Stimulated activated CD8-positive, alpha-beta memory T cell treated with anti-CD3 and anti-CD28 coated beads, Interleukin-4, amount 100 ng/mL, for 1 hour (primary cell): ENCODE measurements at places on chromosomes 6 and 20.

- no peak for DNase-seq
These were observed 151.8 kb upstream of the PRND start for GRCh38 chr20:4569865-4570264.

GRCh38 chr20:47676219-47676721, 109.0 kb downstream of the SULF2 start:
- no peak for DNase-seq

DNA sequence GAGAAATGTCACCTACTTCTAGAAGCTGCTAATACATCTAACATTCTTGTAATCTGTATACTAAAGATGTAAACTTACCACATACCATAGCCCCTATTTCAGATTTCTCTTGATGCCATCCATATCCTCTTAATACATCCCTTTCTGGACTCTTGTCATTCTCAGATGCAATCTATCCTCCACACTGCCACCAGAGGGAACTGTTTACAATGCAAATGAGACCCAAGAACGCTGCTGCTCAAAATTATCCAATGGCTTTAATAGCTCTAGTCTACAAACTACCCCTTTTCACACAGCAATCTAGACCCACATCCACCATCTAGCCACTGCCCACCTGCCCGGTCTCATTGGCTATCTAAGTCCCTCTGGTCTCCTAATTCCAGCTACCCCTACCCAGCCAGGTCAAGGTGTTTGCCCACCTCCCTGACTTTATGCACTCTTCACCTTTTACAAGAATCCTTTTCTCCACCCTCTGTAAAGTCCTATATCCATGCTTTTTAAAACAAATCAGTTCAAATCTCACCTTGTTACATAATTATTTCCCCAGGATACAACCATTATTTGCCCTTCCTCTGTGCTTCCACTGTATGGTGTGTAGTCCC, 14.8 kb downstream of the FAXC start:
- no peak for DNase-seq

DNA sequence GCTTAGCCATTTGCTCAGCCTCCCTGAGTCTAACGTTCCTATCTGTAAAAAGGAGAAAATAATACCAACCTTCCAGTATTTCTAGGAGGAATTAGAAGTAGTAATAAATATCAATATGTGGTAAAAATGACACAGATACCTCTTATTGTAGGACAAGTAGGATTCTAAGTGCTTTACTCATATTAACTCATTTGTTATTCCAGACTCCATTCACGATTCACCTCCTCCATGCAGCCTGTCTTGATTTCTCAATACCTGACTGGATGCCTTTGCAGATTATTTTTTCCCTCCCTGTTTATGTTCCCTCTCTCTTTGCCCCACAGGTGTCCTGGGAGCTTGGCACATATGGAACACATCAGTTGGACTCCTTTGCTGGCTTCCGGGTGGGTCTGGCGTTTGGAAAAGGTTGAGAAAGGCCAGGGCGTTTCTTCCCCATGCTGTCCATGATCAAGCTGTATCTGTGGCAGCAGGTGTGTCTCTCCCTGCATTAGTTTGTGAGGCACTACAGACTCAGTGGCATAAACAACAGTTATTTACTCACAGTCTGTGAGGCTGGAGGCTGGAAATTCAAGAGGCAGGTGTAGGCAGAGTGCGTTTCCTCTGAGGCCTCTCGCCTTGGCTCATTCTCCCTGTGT, 10.7 kb upstream of the DUSP22 start:
- no peak for DNase-seq

DNA sequence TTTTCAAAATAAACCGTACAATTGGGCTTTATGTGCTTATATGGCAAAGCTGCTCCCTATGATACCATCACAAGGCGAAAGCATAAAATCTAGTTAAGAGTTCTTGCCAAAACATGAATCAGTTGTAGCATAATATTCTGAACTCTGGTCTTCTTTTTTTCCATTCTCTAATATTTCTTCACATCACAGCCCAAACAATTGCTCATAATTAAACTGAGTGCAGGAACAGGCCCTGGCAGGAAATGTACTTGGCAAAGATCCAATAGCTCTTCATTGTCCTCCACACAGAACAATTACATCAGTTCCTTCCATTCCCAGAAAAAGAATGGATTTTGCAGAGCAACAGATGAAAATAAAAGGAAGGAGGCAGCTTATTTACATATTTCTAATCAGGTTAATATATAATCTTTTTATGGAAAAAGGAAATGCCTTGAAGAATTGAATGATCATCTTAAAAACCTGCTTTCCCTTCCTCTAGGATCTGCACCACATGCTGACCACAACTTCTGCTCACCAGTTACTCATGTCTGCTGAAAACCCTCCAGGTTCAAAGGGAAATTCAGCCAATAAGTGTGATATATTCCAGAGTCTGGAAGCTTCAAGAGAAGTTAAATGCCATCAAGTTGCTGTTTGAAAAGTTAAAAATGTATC, 123.3 kb upstream of the COL21A1 start:
- no peak for DNase-seq

GRCh38 chr6:80437221-80437620, 330.8 kb downstream of the BCKDHB start:
- DNase-seq: no peak

- no peak for DNase-seq
These were observed 75.6 kb upstream of the RNF24 start for GRCh38 chr20:4090756-4091489.

DNA sequence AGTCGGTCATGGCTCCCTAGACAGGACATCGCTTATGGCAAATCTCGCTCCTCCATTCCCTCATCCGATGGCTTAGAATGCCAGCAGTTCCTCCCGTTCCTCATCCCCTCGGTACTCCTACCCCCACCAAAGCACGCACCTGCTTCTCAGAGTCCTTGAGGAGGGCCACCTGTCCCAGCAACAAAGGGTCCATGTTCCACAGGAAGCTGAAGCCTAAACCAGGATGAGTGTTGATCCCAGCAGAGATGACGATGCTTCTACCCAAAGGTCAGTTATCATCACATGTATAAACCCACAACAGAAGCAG, 111.2 kb downstream of the THBS2 start:
- DNase-seq: no peak

DNA sequence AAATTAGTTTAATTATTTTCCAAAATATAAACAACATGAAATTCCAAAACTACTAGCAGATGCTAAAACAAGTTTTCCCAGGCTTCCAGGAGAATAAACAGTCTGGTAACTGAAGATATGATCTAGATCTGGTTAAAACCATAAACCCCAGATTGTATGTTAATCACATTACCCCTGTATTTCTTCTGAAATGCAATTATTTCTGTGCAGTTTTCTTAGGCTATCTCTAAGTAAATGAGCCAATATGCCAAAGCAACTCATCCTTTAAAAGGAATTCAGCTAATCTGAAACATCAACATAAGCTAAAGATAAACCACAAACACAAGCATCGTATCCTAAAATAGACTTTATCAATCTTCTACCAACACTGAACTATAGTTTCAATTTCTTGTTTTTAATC, 44.6 kb upstream of the SENP6 start:
- DNase-seq: no peak

- no peak for DNase-seq
These were observed 2.5 kb upstream of the BPIFA1 start for GRCh38 chr20:33233129-33233774.

GRCh38 chr6:20481281-20481680, 53.0 kb upstream of the CDKAL1 start:
- DNase-seq: no peak

DNA sequence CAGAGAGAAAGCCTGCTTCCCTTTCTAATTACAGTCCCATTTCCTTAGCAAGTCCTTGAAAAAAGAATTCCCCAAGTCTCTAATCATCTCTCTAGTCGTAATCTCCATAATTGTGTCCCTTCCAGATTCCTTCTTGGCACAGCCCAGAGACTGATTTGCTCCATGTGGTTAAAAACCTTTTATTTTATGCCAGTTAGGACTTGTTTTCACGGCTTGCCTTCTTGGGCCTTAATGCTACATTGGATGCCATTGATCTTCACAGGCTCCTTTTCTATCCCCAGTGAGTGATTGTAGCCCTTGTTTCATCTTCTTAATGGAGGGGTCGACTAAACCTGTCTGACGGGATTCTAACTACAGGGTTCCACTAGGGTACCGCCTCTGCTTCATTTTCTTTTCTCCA, 650.6 kb upstream of the ARID1B start:
- DNase-seq: no peak

DNA sequence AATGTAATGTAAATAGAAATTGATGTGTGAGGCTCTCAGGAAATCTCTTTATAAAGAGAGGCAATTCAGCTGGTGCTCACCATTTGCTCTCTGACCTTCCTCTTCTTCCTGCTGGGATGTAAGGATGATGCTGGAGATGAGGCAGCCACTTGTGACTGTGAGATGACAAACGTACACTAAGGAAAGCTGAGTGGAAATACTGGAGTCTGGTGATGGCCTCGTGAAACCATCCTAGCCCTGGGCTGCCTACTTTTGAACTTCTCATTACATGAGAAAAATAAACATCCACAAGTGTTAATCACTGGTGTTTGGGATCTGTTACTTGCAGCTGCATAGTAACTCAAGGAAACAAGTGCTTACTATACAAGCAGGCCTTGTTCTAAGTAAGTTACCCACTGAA, 114.9 kb upstream of the NHSL1 start:
- no peak for DNase-seq

DNA sequence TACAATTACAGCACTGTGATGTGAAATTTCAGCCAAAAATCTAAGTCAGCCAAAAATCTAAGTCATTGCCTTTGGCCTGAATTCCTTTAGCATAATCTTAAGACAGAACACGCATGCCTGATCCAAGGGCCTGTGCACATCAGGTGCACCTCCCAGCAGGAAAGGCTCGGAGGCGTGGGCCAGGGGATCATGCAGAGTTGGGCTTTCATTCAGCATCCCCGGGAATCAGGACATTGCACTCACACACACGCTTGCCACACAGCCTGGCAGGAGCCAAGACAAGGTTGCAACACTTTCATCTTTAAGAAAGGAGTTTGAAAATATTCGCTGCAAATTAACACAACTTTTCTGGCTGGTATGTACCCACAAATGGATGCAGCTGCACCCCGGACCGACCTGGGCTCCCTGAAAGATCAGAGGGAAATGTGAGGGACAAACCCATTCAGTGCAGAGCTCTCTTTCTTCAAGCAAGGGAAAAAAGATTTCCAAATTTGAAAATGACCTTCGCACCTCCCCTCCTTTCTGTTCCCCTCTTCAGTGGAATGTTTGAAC, 48.8 kb downstream of the ERMARD start:
- DNase-seq: no peak

- no peak for DNase-seq
These were observed 33.7 kb upstream of the SUMO4 start for GRCh38 chr6:149366267-149366921.

DNA sequence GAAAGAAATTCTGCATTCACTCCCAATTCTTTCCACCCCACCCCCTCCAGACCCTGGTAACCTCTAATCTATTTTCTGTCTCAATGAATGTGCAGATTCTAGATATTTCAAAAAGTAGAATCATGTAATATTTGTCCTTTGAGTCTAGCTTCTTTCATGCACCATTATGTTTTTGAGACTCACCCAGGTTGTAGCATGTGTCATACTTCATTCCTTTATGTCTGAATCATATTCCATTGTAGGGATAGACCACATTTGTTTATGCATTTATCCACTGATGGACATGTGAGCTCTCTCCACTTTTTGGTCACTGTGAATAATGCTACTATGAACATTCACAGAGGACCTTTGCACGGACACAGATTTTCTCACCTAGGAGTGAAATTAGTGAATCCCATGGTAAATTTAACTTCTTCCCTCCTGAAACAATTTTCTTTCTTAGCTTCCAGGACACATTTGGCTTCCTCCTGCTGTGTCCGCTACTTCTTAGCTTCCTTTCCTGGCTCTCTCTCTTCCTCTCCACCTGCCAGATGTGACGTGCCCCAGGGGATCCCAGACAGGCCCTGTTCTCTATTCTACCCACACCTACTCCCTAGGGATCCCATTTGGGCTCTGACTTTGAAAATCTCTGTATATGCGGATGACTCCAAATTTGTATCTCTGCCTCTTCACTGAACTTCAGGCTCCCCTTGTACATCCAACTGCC, 24.1 kb upstream of the ARFGEF2 start:
- DNase-seq: no peak

GRCh38 chr6:116556814-116557415, 3.4 kb downstream of the CALHM4 start:
- DNase-seq: no peak

DNA sequence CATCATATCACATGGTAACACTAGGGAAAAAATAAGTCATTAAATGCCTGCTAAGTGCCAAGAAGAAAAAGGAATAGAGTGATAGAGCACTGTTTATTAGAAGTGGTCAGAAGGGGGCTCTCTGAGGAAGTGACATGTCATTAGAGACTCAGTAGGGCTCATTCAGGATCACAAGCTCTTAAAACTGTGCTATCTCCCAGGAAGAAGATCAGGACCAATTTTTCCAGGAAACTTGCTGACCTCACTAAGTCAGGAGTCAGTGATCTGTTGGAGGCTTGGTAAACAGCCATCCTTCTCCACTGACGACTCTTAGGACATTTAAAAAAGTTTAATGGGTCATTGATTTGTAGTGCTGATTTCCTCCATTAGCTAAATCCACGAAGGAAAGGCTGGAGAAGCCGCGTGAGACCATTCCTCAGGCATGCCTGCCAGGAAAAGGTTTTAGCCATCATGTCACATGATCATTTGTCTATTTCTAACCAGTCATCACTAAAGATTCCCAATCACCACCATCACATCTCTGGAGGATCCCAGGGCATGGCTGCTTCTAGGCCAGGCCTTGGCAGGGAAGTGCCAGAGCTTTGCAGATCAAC, 5.9 kb upstream of the PTPN1 start:
- no peak for DNase-seq

GRCh38 chr6:121838842-121839241, 403.4 kb downstream of the GJA1 start:
- DNase-seq: no peak

DNA sequence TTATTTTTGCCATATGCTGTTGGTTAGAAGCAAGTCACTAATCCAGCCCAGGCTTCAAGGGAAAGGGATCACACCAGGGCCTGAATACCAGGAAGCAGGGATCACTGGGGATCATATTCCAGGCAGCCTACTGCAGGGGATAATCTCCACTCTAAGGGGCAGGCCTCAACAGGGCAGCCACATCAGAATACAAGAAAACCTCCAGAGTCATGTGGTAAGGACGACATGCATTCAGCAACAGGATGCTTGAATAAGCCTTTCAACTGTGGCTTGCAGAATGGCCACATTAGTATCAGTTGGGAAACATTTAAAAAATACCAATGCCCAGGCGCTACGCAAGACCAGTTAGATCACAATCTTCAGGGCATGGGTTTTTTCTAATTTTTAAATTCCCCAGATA, 109.1 kb downstream of the LY86 start:
- no peak for DNase-seq

- DNase-seq: no peak
These were observed 91.2 kb upstream of the SIRPA start for GRCh38 chr20:1803932-1804501.

GRCh38 chr20:20740541-20740940, 28.1 kb upstream of the RALGAPA2 start:
- DNase-seq: no peak

GRCh38 chr6:138101946-138102731, 5.1 kb downstream of the PERP start:
- no peak for DNase-seq

GRCh38 chr6:5132731-5133130, 47.6 kb downstream of the PPP1R3G start:
- DNase-seq: no peak
